ENCODE measurements at places on chromosomes 4 and X.

GRCh38 chrX:41293269-41293668 lies 40.7 kb upstream of the DDX3X start:
- no peak for DNase-seq

- DNase-seq: no peak
Measured at GRCh38 chr4:72295966-72296557, 264.3 kb downstream of the NPFFR2 start.

- no peak for DNase-seq
Measured at GRCh38 chr4:87005690-87006425, 71.0 kb downstream of the AFF1 start.

DNA sequence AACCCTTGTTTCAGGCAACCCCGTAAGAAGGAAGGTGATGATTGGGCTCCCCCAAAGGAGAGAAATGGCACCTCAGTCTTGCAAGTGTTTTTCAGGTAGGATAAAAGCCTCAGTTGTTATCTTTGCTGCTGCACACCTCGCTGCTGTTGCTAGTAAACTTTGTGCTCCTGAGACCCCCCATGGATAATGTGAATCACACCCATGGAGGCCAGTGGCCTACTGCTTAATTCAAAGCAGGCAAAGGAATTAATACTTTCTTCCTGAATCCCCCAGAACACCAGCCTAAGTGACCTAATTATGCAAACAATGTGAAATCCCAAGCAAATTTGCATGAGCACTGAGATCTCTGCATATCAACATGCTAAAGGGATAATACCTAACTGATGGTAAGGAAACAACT lies 337.5 kb downstream of the GRIA2 start:
- DNase-seq: no peak

DNA sequence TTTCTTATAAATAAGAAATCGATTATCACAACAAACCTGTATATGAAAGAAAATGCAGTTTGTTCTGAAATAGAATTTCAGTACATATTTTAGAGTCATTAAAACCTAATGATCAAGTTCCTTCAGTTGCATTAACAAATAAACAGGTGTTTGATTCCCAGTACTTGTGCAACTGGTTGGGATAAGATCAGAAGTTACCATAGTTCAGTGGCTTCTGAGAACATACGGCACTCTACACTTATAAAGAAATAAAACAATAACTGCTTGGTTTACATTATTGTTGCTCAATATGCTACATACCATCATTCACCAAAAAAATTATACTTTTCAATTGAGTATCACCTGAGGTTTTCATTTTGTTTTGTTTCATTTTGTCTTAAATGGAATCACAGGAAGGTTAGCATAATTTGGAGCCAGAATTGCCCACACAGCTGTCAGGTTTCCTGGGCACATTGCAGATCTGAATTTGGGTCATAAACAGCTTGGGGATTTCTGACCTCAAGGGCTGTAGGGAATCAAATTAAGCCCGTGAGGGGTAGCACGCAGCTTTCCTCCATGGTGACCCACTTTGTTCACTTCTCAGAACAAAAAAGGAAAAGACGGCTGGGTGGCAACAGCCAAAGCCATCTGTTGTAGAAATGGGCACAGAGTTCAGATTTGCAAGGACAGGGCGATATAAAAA lies 14.9 kb upstream of the CCNG2 start:
- no peak for DNase-seq

GRCh38 chr4:125735102-125735501 lies 420.3 kb downstream of the FAT4 start:
- no peak for DNase-seq

GRCh38 chr4:141757287-141757686 lies 120.9 kb downstream of the IL15 start:
- DNase-seq: no peak

DNA sequence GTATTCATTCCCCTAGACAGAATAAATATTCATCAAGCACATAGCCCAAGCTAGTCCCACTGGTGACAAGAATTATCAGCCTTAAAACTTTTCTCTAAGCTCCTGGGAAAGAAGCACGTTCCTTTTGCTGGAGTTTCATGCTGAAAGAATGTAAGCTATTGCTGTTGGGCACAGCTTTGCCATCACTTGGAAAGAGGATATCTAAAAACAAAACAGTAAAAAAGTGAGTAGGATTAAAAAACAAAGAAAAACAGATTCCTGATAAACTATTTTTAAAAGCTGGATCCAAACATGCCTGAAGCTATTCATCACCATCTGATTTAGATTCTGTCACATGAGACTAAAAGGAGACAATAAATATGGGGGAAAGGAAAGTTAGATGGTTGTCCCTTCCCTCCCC lies 176.8 kb downstream of the SCFD2 start:
- no peak for DNase-seq

- DNase-seq: no peak
Measured at GRCh38 chr4:82515705-82516104, 46.1 kb downstream of the TMEM150C start.

DNA sequence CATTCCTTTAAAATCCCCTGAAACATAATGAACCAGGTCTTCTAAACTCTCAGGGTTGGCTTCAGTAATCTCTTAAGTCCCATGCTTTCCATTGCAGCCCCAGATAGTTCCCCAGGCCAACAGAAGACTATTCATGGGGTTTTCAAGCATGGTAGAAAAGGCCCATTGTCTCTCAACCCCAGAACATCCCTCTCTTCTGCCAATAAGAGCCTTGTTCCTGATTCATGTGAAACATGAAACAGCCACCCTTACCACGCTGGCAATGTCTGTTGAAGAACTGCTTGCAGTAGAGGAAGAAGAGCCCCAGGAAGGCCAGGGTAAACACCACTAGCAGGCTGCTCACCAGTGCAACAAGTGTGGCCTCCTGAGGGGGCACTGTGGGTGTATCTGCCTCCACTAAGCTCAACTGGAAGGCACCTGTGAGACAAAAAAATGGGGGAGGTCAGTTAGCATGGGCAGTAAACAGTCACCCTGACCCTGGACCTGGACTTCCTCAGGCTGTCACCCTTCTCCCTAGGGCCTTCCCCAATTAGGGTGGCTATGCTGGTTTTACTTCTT lies 36.4 kb downstream of the EDA2R start:
- no peak for DNase-seq

DNA sequence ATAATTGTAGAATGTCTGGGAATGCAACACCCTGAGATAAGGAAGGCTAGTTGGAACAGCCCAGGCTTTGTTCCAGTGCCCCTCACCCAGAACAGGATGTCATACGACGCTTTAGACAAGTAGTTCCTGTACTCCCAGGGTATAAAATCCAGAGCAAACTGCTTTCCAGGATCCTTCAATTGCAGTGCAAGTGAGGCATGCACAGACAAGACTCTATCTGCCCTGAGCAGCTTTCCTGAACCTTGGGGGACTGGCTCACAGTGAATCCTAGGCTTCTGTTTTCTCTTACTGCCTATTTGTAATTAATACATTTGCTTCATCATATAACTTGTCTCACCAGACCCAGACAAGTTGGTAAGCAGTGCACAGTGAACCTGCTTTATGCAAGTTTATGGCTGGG lies 48.4 kb upstream of the IL9R start:
- no peak for DNase-seq

GRCh38 chr4:110059556-110060191 lies 138.7 kb downstream of the ELOVL6 start:
- DNase-seq: no peak

GRCh38 chrX:151702741-151703340 lies 7.6 kb downstream of the PRRG3 start:
- no peak for DNase-seq

DNA sequence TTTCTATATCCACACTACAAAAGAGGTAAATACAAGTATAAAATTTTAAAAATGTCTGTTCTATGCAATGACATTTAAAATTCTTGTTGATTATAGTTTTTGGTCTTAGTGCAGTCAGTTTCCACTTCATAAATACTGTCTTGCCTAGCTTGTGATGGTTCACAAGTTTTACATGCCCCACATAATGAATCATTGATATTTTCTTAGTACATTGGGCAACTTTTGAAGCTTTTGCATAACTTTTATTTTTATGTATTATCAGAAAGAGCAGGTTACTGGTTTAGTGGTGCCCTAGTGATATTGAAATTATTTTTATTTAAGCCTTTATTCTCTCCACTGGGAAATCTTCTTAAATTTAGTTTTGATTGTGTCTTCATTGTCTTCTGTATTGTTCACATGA lies 388.0 kb downstream of the CCSER1 start:
- no peak for DNase-seq

DNA sequence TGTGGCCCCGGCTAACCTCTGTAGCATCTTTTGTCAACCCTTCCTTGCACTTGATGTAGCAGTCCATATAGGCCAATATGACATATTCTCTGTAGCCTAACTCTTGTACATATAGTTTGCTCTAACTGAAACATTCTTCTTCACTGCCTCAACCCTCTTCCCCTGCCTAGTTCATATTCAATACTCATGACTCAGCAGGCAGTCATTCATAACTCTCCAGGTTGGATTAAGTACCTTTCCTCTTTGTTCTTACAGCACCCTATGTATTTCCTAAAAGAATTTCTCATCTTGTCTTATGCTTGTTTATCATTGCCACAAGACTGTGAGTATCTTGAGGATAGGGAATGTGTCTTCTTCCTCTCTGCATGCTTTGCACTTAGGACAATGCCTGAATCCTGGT lies 76.9 kb downstream of the TMLHE start:
- no peak for DNase-seq

- DNase-seq: no peak
Measured at GRCh38 chr4:89820010-89820409, 17.0 kb downstream of the SNCA start.

All from stimulated activated CD8-positive, alpha-beta memory T cell treated with anti-CD3 and anti-CD28 coated beads, Interleukin-7, amount 100 ng/mL, for 24 hours (primary cell).